GM12878 (cell line): ENCODE measurements at places on chromosomes 2 and 18.

DNA sequence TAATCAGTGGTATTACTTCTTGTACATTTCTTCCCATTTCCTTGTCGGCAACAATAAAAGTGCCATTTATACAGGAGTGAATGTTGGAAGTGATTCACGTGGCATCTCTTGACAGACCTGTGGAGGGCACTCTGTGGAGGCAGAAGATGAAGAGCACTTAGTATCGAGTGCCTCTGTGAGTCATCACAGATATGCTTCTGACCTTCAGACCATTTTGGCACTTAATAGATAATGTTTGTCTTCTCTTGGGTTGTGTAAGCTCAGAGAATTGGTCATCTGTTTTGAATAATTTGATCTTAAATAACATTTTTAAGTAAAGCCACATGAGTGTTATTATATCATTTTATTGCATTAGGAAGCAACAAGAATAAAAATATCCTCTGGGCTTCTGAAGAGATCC is 305.5 kb downstream of the PTPRM start:
- no peak for DNase-seq

- DNase-seq = no peak
These were observed 236.8 kb downstream of the EPHA4 start for GRCh38 chr2:221335219-221335752.

DNA sequence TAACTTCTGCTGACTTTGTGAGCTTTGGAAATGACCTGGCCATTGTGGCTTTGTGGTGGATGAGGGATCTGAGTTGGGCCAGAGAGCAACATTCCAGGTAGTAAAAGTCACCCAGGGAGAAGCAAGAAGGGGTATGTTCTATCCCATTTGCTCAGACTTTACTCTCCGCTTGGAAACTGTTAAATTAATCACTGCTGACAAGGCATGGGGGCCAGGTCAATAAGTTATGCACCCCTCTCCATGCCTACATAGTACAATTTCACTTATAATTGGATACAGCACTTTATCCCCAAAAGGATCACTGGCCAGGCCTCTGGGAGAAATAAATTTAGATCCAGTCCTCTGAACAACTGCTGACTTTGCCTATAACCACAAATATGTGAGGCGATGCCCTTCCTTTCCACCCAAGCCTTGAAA is 92.1 kb downstream of the RPRM start:
- no peak for DNase-seq

- DNase-seq = no peak
These were observed 197.3 kb downstream of the PTPRM start for GRCh38 chr18:7764405-7764804.

DNA sequence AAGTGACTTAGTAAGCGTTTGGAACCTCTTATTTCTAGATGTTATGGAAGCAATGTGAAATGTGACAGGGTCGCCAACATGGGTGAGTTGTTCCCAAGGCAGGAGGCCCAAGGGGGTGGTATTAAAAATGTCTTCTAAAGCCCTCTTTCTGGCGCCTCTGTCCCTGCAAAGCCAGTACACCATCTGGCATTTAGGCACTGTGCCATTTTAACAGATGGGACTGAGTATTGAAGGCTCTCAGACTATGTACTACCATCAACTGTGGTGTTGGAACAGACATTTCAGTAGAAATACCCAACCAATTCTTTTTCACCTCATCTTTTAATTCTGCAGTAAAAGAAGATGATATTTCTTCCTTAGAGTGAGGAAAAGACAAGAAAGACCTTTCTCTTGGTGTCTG is 384.5 kb upstream of the MMADHC start:
- no peak for DNase-seq

- no peak for DNase-seq
These were observed 172.5 kb downstream of the PDE11A start for GRCh38 chr2:177900082-177900481.

- no peak for DNase-seq
These were observed 23.3 kb upstream of the ROCK1 start for GRCh38 chr18:21134895-21135294.
